Activated CD4-positive, alpha-beta T cell treated with anti-CD3 and anti-CD28 coated beads, Interleukin-2, amount 50 U/mL, for 16 hours (primary cell): ENCODE measurements at places on chromosomes 3 and 15.

- no peak for DNase-seq
Observed at GRCh38 chr15:92728266-92728665, 72.7 kb upstream of the FAM174B start.

DNA sequence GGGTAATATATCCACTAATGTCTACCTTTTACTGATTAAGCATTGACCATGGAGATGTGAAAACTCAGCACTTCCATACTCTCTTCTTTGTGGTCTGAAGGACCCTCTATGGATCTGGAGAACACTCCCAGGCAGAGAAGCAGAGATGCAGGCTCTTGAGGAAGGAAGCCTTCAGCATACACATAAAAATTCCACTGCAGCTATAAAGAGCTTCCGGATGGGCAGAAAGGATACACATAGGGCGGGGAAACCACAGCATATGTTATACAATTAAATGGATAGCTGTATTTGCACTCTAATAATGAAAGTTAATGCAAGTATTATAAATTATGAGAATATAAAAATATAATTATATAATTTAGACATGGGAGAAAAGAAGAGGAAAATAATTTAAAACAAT lies 1258.2 kb upstream of the ALCAM start:
- DNase-seq = no peak

GRCh38 chr3:85846940-85847339 lies 888.2 kb downstream of the CADM2 start:
- no peak for DNase-seq

DNA sequence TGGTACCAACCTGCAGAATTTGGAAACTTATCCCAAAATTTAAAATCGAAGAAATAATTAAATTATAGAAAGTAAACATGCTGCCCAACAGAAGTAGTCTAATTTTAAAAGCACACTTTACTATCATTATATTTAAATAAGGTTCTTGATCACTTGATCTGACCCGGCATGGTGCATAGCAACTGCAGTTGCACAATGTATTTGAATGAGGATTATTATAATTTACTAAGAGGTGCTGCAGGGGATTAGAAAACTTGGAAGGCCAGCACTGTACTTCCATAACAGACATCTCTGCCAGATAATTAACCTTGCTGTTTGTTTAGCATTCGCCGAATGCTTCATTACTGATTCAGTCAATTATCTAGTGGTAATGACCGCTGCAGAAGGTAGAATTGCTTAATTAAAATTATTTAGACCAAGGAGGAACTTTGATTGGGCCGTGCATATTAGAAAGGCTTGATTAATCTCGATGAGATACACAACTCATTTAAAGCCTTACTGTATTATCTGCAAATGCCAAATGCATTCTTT lies 971.6 kb downstream of the ZPLD1 start:
- no peak for DNase-seq

DNA sequence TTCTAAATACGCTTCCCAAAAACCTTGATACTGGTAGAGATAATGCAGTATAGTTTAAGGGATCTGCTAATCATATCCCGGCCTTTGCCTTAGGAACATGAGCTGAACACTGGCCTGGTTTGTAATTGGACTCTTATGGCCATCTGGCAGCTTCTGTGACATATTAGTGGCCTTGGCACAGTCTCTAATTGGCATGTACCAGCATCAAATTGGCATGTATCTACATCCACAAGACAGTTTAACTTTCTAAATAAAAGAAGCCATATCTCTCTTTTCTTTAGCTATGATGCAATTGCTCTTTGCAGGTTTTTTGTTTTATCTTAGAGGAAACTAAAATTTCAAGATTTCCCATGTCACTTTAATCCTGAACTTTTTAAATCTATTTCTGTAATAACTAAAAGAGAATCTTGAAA lies 44.6 kb upstream of the FILIP1L start:
- DNase-seq = no peak

DNA sequence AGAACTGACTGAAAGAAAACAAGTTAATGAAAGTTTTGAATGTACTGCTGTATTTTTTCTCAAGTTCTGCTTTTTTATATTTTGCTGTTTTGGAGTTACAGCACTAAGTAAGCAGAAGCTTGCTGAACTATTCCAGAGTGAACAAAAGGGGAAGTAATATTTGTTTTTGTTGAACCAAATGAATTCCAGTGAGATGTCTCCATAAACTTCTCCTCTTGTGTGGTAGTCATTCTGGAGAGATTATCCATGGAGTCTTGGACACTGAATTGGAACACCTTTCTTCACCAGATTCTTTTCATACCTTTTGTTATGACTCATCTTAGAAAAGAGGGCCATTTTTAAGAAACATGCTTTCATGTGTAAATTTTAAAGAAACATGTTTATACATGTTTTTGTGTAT lies 8.8 kb downstream of the ANKUB1 start:
- DNase-seq = no peak

DNA sequence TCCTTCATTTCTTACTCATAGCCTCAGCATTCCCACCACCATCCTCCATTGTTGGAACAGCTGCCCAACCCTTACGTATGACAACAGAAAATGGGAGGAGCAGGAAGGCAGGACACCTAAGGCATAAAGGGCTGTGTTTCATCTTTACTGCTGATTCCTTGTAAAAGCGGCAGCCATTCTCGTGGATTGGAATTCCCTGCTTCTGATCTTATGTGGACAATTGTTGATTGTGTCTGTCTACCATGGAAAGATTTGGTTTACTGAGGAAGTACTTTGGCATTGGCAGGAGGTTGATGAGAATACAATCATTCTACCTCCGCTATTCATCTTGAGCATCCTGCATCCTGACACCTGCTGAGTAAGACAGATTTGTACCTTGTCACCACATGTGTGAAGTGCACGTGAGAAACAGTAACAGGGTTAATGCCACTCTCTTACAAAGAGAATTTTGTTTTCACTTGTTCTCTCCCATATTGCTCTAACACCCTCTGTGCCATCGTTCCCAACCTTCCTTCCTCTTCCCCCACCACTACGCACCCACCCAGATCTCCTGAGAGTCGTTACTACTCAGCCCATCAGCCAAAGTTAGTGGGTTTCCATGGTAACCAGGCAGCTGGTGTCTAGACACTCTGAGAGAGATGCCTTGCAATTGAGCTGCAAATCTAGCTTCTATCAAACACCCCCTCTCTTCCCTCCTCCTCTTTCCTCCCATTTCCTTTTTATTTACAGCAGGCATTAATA lies 75.7 kb downstream of the GAP43 start:
- DNase-seq = no peak

DNA sequence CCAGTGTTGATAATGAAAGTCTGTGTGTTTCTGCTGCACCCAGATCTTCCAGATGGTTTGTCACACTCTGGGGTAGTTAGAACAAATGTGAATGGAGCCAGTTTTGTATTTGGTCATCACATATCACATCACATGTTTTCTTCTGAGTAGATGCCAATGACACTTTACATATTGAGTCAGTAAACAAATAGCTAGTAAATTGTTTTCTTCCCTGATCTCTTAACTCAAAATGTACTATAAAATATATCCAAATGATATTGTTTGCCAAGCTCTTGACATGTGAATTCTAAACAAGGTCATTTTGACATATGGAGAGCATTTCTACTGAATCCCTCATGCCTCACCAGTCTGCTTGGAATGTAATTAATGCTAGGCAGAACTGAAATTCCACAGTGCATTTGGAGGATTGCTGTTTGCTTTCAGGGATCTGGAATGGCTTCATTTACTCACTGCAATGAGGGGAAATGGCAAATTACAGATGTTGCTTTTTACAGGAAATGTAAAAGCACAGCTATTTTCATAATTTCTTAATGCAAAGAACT lies 45.0 kb downstream of the PDHB start:
- DNase-seq = peak; percentile 30

GRCh38 chr3:24225385-24225950 lies 269.2 kb downstream of the THRB start:
- no peak for DNase-seq
